KG1 (cell line): ENCODE measurements at places on chromosomes 3 and 15.

GRCh38 chr3:12830785-12831156 is 10.6 kb downstream of the RPL32 start:
- DNase-seq, result no peak

DNA sequence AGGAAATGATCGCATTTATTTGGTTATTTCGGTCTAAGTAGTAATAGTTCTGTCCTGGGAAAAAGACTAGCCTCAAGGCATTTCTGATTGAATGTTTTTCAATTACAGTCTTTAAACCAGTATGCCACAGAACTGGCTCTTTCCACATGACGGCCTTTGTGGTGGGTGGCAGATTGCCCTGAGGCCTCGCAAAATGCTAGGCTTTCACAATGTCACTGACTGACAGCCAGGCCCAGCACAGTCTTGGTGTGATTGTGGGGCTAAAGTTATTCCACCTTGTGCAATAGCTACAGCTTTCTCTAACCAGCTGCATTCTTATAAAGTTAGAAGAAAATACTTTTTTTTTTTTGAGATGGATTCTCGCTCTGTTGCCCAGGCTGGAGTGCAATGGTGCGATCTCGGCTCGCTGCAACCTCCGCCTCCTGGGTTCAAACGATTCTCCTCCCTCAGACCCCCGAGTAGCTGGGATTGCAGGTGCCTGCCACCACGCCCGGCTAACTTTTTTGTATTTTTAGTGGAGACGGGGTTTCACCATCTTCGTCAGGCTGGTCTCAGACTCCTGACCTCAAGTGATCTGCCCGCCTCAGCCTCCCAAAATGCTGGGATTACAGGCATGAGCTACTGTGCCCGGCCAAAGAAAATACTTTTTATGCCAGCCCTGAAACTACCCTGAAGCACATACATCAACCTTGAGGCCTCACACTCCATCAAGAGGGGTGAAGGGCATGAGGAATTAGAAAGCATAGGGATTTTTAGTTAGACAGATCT is 2.5 kb upstream of the ADIPOQ start:
- no peak for DNase-seq

DNA sequence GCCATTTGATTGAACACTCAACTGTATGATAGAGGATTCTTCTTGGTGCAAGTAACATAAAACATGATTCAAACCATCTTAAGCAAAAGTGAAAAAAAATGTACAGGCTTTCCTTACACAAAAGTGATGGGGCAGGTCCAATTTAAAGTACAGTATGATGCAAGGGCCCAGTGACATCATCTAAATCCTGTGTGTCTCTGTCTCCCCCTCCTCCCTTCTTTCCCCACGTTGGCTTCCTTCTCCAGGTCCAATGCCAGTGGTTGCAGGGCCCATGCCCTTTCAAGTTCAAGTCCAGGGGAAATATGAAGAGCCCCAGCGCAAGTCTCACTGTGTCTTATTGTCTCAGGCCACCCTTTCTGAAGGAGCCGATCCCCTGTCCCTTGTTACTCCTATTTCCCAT is 332.3 kb downstream of the SHQ1 start:
- DNase-seq, result no peak

GRCh38 chr3:45691842-45692241 is 2.6 kb downstream of the SACM1L start:
- no peak for DNase-seq

- no peak for DNase-seq
Observed at GRCh38 chr3:190175490-190175889, 54.8 kb upstream of the P3H2 start.
